Inflammatory macrophage treated with lipopolysaccharide for 4 hours (primary cell): ENCODE measurements at places on chromosomes 13 and 19.

GRCh38 chr13:66210677-66211076, 1019.5 kb downstream of the PCDH9 start:
- DNase-seq = no peak

- no peak for DNase-seq
Observed at GRCh38 chr13:50911081-50911631, 1.6 kb downstream of the RNASEH2B start.

- DNase-seq = no peak
Observed at GRCh38 chr19:40803857-40804782, 5.1 kb downstream of the EGLN2 start.

DNA sequence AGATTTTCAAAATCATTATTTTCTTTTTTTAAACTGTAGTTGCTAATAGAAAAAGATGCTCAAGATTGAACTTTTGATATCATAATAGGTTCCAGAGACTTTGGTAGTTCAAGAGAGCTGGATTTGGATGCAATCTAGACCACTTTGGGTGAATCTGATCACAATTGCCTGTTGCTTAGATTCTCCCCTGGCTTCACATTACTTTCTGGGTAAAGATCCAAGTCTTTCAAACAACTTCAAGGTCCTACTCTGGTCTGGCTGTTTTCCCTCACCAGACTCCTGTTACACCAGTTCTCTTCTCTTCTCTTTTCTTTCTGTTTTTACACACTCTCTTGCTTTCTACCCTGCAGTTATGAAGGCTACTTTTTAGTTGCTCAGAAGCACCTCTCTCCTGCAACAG, 7.4 kb upstream of the SPRY2 start:
- no peak for DNase-seq

- no peak for DNase-seq
Observed at GRCh38 chr19:3365093-3365835, 1.1 kb upstream of the NFIC start.

GRCh38 chr13:77390391-77390790, 63.5 kb upstream of the MYCBP2 start:
- no peak for DNase-seq

DNA sequence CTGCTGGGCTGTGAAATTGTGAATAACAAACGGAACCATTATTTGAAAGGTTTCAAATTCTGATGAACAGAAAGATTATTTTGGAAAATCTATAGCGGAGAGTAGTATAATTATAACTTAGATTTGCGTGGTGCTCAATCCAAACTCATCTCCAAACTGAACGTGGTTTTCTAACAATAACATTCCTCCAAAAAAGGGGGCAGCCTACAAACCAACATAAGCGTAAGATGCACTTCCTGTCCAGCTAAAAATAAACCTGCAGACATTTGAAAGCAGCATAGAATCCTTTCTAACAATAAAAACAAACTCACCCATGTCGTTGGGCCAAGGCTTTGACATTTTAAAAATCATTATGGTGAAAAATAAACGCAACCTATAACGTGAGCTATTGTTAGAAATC, 178.4 kb downstream of the COL4A1 start:
- no peak for DNase-seq
